ENCODE measurements at places on chromosomes 6 and 20.
A peak's percentile ranks its signal among the peaks of the same experiment; 100 is the strongest.

DNA sequence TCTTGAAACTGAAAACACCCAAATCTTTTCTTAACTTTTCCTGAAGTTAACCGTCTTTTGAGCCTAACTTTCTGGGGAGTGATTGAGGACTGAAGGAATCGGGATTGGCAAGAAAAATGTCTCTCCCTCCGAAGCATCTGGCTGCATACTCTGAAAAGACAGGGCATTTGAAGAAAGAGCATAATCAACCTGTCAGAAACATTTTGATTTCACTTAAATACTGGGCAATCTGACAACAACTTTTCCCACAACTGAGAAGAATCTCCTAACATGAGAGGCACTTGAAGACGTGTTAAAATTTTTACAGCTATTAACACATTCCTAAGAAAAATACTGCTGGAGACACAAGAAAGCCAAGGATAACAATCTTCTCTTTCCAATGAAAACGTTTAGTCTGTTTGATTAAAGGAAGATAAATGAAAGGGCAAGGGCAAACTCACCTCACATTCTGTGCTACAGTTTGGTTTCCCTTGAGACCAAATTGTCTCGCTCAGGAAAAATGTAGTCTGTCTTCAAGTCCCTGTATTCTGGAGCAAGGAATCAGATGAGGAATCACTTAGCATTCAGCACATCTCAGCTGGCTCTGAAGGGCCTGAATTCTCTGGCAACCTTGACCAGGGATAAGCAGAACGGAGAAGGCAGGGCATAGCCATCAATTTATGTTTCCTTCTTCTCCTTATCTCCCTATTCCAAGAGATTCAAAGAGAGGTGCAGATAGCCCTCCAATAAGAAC lies 76.1 kb downstream of the TBX18 start:
- DNase-seq: no peak
- H3K27me3 ChIP-seq: no peaks in the 10 kb centered on the region
- H3K4me1 ChIP-seq: no peaks in the 10 kb centered on the region
- no peak overlapping the region for H3K4me3 ChIP-seq
- no peak overlapping the region for H3K27ac ChIP-seq

DNA sequence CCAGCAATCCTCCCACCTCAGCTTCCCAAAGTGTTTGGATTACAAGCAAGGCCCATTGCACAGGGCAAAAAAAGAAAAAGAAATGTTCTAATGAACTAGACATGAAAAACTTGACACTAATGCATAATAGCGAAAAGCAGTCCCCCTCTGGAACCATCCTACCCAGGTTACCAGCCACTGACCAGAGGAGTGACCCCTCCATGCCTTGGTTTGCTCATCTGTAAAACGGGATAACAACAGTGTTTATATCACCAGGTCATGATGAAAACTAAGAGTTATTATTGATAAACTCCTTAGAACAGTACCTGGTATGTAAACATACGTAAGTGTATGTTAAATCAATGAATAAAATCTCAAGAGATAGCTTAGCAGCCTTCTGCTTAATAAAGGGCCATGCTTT lies 3.3 kb upstream of the NHSL1 start:
- peaks cover 9% of the 10 kb centered on the region for H3K27me3 ChIP-seq
- H3K4me1 ChIP-seq: peaks cover 3% of the 10 kb centered on the region
- DNase-seq: no peak
- no peaks in the 10 kb centered on the region for H3K36me3 ChIP-seq
- no peak overlapping the region for H3K27ac ChIP-seq

GRCh38 chr6:117138920-117139319 lies 126.4 kb upstream of the VGLL2 start:
- no peak overlapping the region for H3K27ac ChIP-seq
- no peaks in the 10 kb centered on the region for H3K36me3 ChIP-seq
- H3K4me1 ChIP-seq: no peaks in the 10 kb centered on the region
- DNase-seq: no peak
- no peak overlapping the region for H3K4me3 ChIP-seq
- H3K27me3 ChIP-seq: no peaks in the 10 kb centered on the region

GRCh38 chr6:168035661-168036545 lies 38.4 kb downstream of the KIF25 start:
- H3K36me3 ChIP-seq: no peaks in the 10 kb centered on the region
- no peak overlapping the region for H3K27ac ChIP-seq
- H3K27me3 ChIP-seq: peaks cover 25% of the 10 kb centered on the region
- no peak for DNase-seq
- H3K4me3 ChIP-seq: peak overlapping the region; percentile 53
- H3K4me1 ChIP-seq: no peaks in the 10 kb centered on the region

DNA sequence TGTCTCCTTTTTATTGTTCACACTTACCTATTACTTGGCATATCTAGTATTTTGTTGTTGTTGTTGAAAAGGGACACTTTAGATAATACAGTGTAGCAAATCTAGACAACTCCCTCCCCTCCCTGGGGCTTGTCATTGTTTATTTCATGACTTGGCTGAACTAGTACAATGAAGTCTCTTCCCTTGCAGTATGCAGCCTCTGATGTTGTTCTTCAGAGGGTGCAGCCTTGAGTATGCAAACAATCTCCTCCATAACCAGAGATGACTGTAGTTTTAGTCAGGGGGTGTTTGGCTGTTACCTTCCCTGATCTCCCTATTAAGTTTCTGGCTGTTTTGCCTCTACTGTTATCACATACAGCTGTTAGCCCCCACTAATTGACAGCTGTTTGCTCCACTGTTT lies 315.4 kb upstream of the RUNX2 start:
- H3K27ac ChIP-seq: no peak overlapping the region
- peaks cover 12% of the 10 kb centered on the region for H3K36me3 ChIP-seq
- no peak overlapping the region for H3K4me3 ChIP-seq
- H3K4me1 ChIP-seq: peaks cover 6% of the 10 kb centered on the region
- no peaks in the 10 kb centered on the region for H3K27me3 ChIP-seq

GRCh38 chr6:169370666-169371343 lies 117.2 kb upstream of the THBS2 start:
- H3K4me1 ChIP-seq: no peaks in the 10 kb centered on the region
- DNase-seq: no peak
- H3K4me3 ChIP-seq: no peak overlapping the region
- peaks cover 3% of the 10 kb centered on the region for H3K27me3 ChIP-seq
- H3K27ac ChIP-seq: no peak overlapping the region
- H3K36me3 ChIP-seq: no peaks in the 10 kb centered on the region

DNA sequence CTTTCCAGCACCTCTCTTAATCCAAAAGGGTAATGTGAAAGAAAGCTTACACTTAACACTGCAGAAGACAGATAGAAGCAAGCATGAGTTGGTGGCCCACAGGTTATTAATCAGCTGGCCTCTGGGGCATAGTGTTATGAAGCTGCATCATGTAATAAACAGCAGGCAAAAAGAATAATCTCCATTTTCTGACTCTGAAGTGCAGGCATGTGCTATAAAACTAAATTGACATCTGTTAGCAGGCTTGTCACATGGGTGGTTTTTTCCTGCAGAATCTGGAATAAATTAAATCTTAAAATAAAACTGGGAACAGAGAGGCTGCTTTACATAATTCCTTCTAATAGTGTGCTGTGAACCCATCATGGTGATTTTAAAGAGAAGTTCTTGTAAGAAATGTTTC lies 73.3 kb downstream of the METTL24 start:
- no peak for DNase-seq
- H3K27ac ChIP-seq: no peak overlapping the region
- H3K4me3 ChIP-seq: no peak overlapping the region
- H3K4me1 ChIP-seq: no peaks in the 10 kb centered on the region
- H3K27me3 ChIP-seq: peaks cover 12% of the 10 kb centered on the region
- H3K36me3 ChIP-seq: no peaks in the 10 kb centered on the region

GRCh38 chr20:54078296-54078984 lies 8.0 kb upstream of the BCAS1 start:
- peaks cover 8% of the 10 kb centered on the region for H3K27me3 ChIP-seq
- peak; percentile 62 for DNase-seq

DNA sequence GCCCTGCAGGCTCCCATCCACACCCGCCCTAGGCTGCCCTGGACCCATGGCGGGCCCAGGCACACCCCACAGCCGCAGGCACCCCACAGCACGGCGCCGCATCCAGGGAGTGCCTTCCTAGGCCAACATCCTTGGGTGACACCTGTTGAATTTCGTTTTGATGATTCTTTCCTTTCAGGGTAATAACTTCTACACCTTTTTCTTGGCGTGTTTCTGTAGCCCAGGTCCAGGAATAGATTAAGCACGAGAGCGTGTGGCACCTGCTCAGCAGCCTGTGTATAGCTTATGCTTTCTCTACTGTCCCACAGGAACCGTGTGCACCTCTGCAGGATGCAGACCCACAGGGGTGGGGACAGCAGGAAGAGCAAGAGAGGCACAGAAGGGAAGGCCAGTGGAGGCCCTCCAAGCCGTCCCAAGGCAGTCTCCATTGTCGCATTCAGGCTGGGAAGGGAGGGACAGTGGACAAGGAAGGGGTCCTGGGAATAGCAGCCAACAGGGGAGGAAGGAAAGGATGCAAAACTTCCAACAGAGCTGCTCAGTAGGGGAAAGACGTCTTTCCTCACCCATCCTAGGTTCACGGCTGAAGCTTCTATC lies 118.1 kb upstream of the AFDN start:
- no peak overlapping the region for H3K4me3 ChIP-seq
- H3K36me3 ChIP-seq: no peaks in the 10 kb centered on the region
- H3K27ac ChIP-seq: no peak overlapping the region
- DNase-seq: no peak
